Heart right ventricle (tissue), 16 donors: ENCODE measurements at places on chromosomes 12 and 14. TPM values are rescaled to one million over a fixed set of nuclear protein-coding genes. Genes with fewer than 3 reads are reported as not detected.

The DEGS2 gene
- polyA plus RNA-seq = not detected

The RDH16 gene
- 0.59 TPM for polyA plus RNA-seq

The SIX6 gene
- polyA plus RNA-seq = not detected

The KLRG1 gene
- 3.3 TPM for polyA plus RNA-seq

The APAF1 gene
- polyA plus RNA-seq = 2.0 TPM

The CACNA2D4 gene
- polyA plus RNA-seq = 1.4 TPM

The LAG3 gene
- 0.13 TPM for polyA plus RNA-seq

DNA sequence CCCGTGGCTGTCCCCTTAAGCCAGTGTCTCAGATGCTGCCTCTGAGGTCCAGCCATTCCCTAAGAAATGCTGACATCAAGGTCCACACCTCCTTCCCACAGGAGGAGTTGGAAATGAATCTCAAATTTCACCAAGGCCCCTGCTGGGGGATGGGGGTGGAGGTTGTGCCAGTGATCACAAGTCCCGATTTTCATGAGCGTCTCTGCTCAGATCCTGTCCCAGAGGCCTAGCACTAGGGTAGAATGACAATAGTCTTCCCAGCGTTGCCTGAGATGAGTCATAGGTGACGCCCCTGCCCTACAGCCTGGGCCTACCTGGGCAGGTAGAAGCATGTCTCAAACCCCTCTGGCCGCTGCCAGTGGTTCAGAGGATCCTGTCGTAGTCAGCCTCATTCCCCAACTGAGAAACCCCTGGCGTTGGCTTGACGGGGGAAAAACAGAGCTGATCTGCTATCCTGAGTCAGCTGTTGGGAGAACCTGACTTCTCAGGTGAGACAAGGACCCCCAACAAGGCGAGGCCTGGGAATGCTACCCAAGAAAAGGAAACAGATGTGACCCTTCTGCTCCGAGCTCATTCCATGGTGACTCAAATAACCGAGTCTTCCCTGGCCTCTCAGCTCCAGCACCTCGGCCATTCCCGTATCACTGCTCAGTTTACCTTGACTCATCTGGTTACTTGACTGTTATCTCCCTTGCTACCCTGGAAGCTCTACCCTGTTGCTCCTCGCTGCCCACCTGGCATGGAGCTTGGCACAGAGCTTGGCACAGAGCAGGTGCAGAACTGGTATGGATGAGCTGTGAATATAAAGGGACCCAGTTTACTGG, 21.8 kb upstream of the SPPL3 start:
- no peak for DNase-seq

DNA sequence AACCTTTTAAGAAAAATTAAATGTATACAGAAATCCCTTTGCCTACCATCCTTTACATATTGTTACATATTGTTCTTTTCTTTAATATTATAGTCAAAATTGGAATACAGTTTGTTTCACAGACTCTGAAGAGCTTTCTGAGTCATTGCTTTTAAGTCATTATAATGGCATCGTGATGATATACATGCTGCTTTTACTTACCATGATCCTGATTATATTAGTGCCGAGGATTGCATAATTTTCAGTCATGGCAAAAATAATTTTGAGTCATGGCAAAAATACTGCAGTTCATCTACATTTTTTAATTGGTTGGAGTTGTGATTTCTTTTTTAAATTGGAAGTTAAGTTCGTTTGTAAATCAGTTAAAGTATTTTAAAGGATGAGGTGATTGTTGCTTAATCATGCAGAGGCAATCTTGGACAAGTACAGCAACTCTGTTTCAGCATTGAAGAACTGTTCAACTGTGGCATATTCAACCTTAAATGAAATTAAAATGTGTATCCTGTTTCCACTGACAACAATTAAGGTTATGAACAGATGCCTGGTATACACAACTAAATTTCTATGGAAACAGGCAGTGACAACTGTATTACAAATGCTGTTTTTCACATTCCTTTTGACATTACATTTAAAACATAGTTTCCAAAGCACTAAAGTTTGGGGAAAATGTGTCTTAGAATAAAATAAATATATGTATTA, 142.3 kb downstream of the PCNX1 start:
- DNase-seq = no peak

DNA sequence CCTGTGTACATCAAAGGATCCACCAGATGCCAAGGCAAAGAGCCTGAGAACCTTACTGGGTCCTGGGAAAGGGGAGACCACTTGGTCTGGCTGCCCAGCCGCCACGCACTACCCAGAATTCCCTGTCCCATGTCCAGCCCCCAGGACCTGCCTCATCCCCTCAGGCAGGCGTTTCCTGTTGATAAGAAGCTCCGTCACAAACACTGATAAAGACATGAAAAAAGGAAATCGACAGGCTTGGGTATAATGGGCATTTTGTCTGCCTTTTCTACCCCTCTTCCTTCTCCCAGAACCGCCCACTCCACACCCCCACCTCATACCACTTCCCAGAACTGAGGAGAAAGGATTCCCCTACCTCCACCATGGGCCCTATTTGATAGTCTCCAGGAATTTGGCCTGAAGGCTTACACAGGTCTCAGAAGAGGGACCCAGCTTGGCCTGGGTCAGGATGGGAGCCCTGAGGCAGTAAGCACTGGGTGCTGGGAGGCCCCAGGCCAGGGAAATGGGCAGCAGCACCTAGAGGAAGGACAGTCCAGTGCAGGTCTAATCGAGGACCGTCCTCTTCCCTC, 18.8 kb downstream of the ACVRL1 start:
- no peak for DNase-seq

DNA sequence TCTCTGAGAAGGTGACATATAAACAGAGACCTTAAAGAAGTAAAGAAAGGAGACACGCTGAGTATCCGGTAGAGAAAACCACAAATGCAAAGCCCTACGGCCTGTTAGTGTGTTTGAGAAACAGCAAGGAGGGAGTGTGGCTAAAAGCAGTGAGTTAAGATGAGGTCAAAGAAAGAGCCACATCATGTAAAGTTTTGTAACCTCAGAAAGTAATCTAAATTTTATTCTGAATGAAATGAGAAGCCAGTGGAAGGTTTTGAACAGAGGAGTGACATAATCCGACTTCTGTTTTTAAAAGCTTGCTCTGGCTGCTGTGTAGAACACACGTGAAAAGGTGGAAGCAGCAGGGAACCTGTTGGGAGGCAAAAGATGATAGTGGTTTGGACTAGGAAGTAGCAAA, 32.6 kb downstream of the PPP2R5E start:
- DNase-seq = no peak

GRCh38 chr12:127306604-127307215, 960.3 kb upstream of the TMEM132C start:
- no peak for DNase-seq

GRCh38 chr12:116969615-116970585, 59.1 kb downstream of the FBXW8 start:
- peak; percentile 50 for DNase-seq

GRCh38 chr12:92143686-92144630, 1.7 kb downstream of the BTG1 start:
- DNase-seq = peak; percentile 28

GRCh38 chr12:100752841-100753240, 41.7 kb upstream of the ANO4 start:
- no peak for DNase-seq

- no peak for DNase-seq
These were observed 260.0 kb downstream of the NPAS3 start for GRCh38 chr14:33198684-33199083.

- DNase-seq = no peak
These were observed at the start of gene HOXC12 for GRCh38 chr12:53954694-53955035. Gene HOXC12, plus strand, starts transcription at chr12:53954903. Its CDS starts 27 bp downstream, at chr12:53954930.
